A549 treated with dexamethasone at 1 μM for 4 hours (cell line): ENCODE measurements at places on chromosomes 1 and 21. TPM values are rescaled to one million over a fixed set of nuclear protein-coding genes. Genes with fewer than 3 reads are reported as not detected.

Gene CRNN
- total RNA-seq: not detected in 5 replicates

Gene TBCE
- 39.8 to 47.9 TPM (median 41.4 TPM) in 5 replicates for total RNA-seq

Gene RSPH1
- 0.46 to 1.0 TPM (median 0.61 TPM) in 5 replicates for total RNA-seq

Gene CLCA1
- total RNA-seq: 0.04 TPM in 1 of 5 replicates, not detected in the others

Gene KRTAP19-3
- total RNA-seq: not detected in 5 replicates

Gene CFHR1
- 0.17 to 0.19 TPM (median 0.18 TPM) in 5 replicates for total RNA-seq

Gene SLC44A5
- 0.03 to 0.09 TPM (median 0.06 TPM) in 4 of 5 replicates, not detected in the other for total RNA-seq

Gene GCSAML
- total RNA-seq: not detected in 5 replicates

Gene KPRP
- not detected in 5 replicates for total RNA-seq

Gene NOS1AP
- total RNA-seq: 0.14 to 0.40 TPM (median 0.27 TPM) in 5 replicates

Gene PLA2G2A
- total RNA-seq: not detected in 5 replicates

Gene RGS16
- total RNA-seq: 0.16 to 0.21 TPM (median 0.18 TPM) in 5 replicates

Gene SLAMF7
- 0.87 to 1.8 TPM (median 1.6 TPM) in 5 replicates for total RNA-seq

Gene FCER1A
- 0.11 TPM in 1 of 5 replicates, not detected in the others for total RNA-seq

Gene OXCT2
- 0.39 to 0.72 TPM (median 0.62 TPM) in 5 replicates for total RNA-seq

Gene SUSD4
- 0.59 to 0.86 TPM (median 0.63 TPM) in 5 replicates for total RNA-seq
